ENCODE measurements at places on chromosomes 2 and 18. TPM values are rescaled to one million over a fixed set of nuclear protein-coding genes. Genes with fewer than 3 reads are reported as not detected.

- H3K4me1 ChIP-seq: no peaks in the 10 kb centered on the region
- no peaks in the 10 kb centered on the region for H3K36me3 ChIP-seq
- no peak overlapping the region for H3K4me3 ChIP-seq
- DNase-seq: no peak
- no peak overlapping the region for H3K27ac ChIP-seq
Measured at GRCh38 chr2:61011678-61012077, 5.8 kb upstream of the PEX13 start.

GRCh38 chr2:229805559-229805958, 91.2 kb upstream of the DNER start:
- peaks cover 2% of the 10 kb centered on the region for H3K36me3 ChIP-seq
- H3K27me3 ChIP-seq: no peaks in the 10 kb centered on the region
- H3K27ac ChIP-seq: no peak overlapping the region
- H3K4me1 ChIP-seq: peaks cover 2% of the 10 kb centered on the region
- no peak overlapping the region for H3K4me3 ChIP-seq

- no peaks in the 10 kb centered on the region for H3K36me3 ChIP-seq
- no peak overlapping the region for H3K4me3 ChIP-seq
- no peak overlapping the region for H3K27ac ChIP-seq
- no peaks in the 10 kb centered on the region for H3K27me3 ChIP-seq
Measured at GRCh38 chr2:151106805-151107506, 154.7 kb downstream of the RBM43 start.

DNA sequence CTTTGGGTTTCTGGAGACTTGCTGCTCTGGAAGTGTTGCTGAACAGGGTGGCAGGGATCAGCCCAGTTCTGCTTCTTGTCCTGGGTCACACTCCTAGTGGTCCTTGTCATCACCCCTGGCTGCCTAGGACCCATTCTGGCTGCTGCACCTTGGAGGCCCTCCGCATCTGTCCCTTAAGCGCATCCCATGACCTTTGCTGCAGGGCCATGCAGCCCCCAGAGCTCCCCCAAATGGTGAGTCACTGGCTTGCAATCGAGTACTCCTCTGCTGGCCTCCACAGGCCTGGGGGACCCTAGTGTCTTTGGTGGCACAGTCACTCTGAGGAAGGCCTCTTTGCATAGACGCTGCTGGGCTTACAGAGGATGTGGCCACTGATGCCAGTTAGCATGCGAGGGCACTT, 188.5 kb downstream of the ASB1 start:
- no peak overlapping the region for H3K4me3 ChIP-seq
- H3K27ac ChIP-seq: no peak overlapping the region
- no peaks in the 10 kb centered on the region for H3K27me3 ChIP-seq
- no peak for DNase-seq

DNA sequence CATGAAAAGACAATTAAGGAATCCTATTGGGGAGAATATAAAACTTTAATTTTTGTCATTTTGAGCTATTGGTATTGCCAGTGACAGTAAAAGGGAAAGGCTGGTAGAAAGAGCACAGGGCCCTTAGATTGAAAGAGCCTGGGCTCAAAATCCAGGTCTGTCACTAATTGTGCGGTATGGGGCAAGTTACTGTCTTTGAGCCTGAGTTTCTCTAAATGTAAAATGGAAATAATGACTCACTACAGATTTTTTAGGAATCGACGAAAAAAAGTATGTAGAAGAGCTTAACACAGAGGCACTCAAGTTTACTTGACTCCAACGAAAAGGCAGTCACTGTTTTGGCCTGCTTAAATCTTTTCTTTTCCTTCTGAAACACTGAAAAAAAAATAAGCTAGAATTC, 7.0 kb downstream of the NDUFV2 start:
- H3K27ac ChIP-seq: no peak overlapping the region
- DNase-seq: no peak
- H3K4me1 ChIP-seq: peaks cover under 1% of the 10 kb centered on the region
- no peaks in the 10 kb centered on the region for H3K27me3 ChIP-seq
- H3K4me3 ChIP-seq: no peak overlapping the region

- no peak for DNase-seq
- no peaks in the 10 kb centered on the region for H3K27me3 ChIP-seq
- no peak overlapping the region for H3K4me3 ChIP-seq
- peaks cover 2% of the 10 kb centered on the region for H3K4me1 ChIP-seq
- no peaks in the 10 kb centered on the region for H3K36me3 ChIP-seq
- H3K27ac ChIP-seq: no peak overlapping the region
Measured at GRCh38 chr2:151840216-151841046, 12.2 kb upstream of the ARL5A start.

DNA sequence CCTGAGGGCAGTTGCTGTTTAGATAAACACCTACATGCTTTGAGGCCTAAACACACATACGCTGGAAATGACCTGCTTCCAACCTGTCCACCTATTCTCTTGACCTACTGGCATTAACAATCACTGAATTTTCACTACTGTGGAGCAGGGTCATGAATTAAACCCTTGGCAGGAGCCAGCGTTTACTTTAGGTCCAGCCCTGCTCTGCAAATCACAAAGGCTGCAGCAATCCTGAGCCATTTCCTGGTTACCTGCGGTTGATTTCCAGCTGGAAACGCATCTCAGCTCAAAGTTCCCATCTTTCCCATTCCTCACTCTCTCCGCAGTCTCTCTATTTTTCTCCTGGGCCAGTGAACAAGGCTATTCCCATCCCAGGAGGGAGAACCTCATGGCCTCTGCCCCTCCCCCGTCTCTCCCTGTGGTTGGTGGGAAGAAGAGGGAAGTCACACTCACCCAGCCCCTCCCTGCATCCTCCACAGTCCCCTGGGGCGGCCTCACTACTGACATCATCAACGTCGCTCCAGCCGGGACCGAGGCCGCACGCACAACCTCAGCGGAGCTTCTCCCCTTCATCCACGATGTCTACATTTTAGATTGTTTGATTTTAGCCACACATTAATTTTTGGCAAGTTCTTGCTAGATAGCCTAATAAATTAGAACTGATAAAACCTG, 84.5 kb upstream of the SNTG2 start:
- DNase-seq: no peak
- no peak overlapping the region for H3K4me3 ChIP-seq
- no peak overlapping the region for H3K27ac ChIP-seq
- no peaks in the 10 kb centered on the region for H3K4me1 ChIP-seq
- H3K36me3 ChIP-seq: no peaks in the 10 kb centered on the region

DNA sequence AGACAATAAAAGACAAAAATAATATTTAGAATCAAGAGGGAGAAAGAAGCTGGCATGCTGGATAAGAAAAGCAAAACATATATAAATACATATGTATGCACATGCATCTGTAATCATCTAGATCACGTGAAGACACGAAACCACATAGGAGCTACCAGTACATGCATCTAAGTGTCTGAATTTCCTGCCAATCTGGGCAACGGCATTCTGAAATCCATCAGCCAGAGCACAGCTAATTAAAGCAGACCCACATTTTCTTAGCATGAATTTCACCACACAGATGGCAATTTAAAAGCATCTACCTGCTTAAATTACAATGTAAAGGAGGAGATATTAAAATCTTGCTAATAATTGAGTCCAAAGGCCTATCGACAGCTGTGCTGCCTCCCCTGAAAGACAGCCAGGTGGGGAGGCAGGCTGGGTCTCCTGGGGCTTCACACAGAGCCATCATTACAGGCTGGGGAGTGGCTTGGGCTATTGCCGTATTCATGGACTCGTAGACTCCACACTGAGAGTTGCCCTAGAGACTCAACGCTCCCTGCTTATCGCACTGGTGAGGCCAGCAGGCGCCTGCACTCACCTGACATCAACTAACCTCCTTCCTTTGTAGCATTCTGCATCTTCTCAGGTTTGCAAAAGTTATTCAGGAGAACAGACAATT, 272.5 kb upstream of the PXDN start:
- no peak overlapping the region for H3K4me3 ChIP-seq
- H3K36me3 ChIP-seq: no peaks in the 10 kb centered on the region
- no peaks in the 10 kb centered on the region for H3K4me1 ChIP-seq
- H3K27ac ChIP-seq: no peak overlapping the region

Gene TAF4B
- 3.9 TPM for total RNA-seq

Gene SGPP2
- 0.54 TPM for total RNA-seq
